ENCODE measurements at places on chromosomes 2 and 18.

- no peak for DNase-seq
These were observed 946.6 kb downstream of the DPP10 start for GRCh38 chr2:115389024-115389423.

DNA sequence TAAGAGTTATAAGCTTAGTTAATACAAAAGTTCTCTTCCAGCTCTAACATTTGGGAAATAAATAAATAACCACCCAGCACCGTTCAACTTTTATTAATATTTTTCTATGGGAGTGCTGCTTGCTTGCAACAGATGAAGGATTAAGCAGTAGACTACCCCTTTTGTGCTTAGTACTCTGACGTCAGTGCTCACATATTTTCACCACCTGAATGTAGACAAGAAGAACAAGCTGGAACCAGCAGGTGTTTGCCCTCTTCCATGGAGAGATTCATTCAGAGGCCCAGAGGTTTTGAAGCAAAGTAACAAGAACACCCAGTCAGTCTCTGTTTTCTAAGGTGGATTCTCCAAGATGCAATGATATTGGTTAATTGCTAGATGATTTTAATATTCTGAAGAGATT lies 307.1 kb upstream of the PIK3C3 start:
- no peak for DNase-seq

DNA sequence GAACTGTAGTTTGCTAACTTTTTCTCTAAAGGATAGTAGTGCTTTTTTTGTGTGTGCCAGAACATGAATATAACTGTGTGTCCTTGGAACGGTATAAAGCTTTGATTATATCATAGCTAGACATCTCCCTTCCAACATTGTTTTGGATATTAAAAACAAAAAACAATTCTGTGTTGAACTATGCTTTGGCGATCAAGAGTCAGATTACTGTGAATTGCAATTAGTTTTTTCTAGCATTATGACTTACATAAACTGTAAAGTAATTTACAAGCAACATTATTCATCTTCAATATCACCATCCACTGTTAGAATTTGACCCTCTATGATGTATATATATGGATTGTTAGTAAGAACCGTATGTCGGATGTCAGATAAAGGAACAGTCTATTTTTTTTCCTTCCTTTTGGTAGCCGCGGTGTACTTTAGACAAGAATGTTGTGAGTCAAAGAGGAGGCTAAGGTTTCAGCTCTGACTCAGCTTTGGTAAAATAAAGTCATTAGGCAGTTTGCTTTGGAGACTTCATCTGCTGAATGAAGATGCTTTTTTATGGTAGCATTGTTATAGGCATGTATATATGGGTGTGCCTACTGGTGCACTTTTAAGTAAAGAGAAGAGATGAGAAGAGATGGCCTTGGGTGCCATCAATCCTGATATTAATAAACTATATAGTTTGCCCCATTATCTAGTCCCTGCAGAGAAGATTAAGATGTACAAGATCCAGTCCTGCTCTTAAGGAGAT lies 76.4 kb downstream of the LTBP1 start:
- DNase-seq: no peak

- DNase-seq: no peak
These were observed 8.9 kb downstream of the AMER3 start for GRCh38 chr2:130764035-130764820.
